ENCODE measurements at places on chromosomes 16 and 17.
A peak's percentile ranks its signal among the peaks of the same experiment; 100 is the strongest.

- DNase-seq = no peak
Measured at GRCh38 chr16:56789360-56789759, 59.4 kb downstream of the NUP93 start.

GRCh38 chr17:82216301-82217119 lies 3.9 kb upstream of the CCDC57 start:
- no peak for DNase-seq

GRCh38 chr16:19344224-19344801 lies 58.8 kb downstream of the CLEC19A start:
- no peak for DNase-seq

GRCh38 chr16:80893686-80894085 lies 89.3 kb upstream of the CDYL2 start:
- no peak for DNase-seq

DNA sequence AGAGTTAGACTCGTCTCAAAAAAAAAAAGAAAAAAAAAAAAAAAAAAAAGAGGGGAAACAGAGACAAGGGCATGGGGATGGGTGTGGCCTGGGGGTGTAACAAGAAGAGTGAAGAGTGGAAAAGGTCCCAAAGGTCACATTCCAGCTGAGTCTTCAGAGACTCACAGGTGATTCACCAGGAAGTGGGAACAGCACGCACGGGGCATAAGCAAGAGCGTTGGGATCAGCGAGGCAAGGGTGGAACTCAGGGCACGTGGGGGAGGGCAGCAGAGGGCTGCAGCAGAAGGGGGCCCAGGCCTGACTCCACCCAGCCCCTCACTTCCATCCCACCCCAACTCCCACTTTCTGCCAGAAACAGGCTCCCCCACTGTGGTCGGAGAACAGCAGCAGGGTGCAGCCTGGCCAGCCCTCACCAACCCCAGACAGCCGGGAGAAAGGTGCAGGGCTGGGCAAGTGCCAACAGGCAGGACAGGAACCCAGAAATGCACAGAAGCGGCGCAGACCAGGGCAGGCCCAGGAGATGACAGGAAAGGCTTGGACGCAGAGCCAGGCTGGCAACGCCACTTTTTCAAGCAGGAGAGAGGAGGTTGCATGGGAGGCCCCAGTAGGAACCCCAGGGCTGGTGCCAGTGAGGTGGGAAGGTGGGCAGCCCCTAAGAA lies 3.3 kb downstream of the MEAK7 start:
- peak; percentile 56 for DNase-seq

DNA sequence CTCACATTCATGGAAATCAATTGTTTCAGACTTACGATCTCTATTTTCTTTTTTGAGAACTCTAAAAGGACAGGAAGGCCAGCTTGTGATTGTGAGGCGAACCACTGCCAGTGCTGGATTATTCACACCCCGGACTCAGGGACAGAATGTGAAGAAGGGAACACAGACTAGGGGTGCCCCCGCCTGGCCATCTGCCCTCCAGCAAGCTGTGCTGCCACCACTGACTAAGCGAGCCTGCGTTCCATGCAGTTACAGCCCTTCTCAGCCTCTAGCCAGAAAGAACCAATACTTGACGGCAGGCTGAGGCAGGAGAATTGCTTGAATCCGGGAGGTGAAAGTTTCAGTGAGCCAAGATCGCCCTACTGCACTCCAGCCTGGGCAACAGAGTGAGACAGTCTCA lies 2.8 kb downstream of the HAGH start:
- DNase-seq = no peak

GRCh38 chr16:52545898-52546266 lies 1.1 kb downstream of the TOX3 start:
- DNase-seq = no peak

GRCh38 chr17:732902-733720 lies 715 bp downstream of the TLCD3A start:
- no peak for DNase-seq

- DNase-seq = no peak
Measured at GRCh38 chr17:45091778-45092425, 30.8 kb downstream of the NMT1 start.

DNA sequence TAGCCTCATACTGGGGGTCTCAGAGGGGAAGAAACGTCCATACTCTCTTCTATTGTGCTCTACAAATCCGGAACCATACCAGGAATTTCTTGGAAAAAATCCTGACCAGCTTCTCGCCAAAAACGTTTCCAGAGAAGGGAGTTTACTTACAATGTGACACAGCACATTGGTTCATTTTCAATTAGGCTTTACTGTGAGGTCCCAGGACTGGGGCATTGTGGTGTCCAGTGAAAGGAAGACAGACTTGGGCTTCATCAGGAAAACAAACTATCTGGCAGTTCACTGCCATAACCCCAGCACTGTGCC lies 14.7 kb downstream of the MPP2 start:
- no peak for DNase-seq

DNA sequence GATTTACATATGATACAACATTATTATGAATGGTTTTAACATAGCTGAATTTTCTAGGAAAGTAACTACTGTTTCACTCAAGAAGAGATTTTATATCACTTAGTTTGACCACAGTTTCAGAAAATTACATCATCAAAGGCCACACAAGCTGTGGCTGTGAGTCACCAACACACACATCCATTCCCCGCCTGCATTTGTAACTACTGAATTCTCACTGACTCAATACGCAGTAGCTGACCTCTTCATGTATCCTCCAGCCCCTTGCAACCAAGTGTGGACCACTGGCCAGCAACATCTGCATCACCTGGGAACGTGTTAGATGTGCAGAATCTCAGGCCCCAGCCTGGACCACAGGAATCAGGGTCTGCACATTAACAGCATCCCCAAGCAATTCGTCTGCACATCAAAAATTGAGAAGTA lies 197.6 kb downstream of the XYLT1 start:
- peak; percentile 47 for DNase-seq

DNA sequence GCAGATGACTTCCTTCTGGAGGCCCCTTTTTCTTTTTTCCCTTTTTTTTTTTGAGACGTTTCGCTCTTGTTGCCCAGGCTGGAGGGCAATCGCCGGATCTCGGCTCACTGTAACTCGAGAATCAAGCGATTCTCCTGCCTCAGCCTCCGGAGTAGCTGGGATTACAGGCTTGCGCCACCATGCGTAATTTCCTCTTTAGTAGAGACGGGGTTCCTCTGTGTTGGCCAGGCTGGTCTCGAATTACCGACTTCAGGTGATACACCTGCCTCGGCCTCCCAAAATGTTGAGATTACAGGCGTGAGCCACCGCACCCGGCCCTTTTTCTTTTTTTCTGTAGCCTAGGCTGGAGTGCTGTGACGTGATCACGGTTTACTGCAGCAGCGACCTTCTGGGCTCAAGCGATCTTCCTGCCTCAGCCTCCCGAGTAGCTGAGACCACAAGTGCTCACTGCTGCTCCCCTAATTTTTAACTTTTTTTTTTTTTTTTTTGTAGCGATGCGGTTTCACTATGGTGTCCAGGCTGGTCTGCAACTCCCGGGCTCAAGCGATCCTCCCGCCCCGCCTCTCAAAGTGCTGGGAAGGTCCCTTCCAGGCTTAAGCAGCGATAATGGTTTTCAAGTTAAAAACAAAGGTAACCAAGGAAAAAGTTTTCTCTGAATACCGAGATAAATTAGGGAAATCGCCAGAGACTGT lies 956 bp upstream of the IST1 start:
- no peak for DNase-seq

DNA sequence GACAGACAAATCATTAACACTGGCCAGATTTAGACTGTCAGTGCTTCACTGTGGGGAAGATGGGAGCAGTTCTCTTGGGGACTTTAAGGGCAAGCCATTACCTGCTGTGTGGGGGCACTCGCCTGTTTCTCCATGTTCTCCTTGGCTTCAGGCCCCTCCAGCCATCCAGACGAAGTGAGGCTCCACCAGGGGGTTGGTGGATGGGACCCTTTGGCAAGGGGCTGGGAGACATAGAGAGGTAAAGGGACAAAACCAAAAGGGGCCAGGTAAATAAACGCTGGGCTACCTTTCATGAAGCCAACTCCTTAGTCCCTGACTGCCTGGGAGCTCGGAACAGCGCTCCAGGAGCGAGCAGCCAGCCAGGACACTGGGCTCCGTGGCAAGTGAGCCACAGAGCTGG lies 14.0 kb downstream of the TBX4 start:
- no peak for DNase-seq

- DNase-seq = no peak
Measured at GRCh38 chr17:29510953-29511352, 55.9 kb downstream of the ABHD15 start.

DNA sequence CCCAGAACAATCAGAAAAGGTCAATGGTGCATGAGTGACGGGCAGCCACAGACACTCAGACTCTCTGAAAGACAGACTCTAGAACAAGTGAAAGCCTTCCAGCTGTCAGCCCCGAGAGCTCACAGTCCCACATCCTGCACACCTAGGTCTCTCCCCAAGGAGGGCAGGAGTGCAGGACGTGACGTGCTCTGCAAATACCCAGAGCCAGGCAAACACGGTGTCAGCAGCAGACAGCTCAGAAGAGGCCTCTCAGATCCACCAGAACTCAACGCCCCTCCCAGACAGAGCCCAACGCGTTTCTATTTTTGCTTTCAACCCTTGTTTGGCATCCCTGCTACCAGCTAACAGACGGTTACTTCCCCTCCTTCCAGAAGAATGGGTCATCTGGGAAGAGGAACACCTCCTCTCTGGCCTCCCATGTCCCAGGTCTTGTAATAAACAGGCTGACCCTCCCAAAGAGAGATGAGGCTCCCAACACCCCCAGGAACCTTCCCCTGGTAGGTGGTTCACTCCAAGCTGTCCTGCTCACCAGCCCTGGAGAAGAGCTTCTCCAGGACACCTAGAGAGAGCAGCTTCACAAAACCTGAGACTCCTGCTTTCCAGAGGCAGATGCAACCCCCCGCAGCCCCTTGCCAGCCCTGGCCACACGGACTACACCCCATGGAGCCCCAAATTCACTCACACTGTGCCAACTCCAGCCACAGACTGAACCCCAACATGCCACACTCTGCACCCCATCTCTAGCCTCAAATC lies 7.6 kb downstream of the PITPNM3 start:
- no peak for DNase-seq

DNA sequence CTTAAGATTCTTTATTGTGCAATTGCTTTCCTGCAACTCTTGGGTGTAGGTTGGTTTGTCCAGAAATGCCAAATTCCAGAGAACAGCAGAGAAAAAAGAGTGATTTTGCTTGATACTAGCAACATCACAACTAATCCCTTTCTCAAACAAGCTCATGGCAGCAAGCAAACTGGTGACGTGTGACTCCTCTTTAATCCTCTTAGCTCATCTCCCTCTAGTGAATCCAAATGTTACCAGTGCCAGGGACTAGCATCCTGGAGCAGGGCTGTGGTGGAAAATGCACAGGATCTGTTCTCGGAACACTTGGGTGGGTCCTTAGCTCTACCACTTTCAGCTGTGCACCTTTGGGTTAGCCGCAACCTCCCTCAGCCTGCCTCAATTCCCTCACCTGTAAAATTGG lies 204.0 kb upstream of the CCL2 start:
- DNase-seq = no peak

GRCh38 chr16:23922406-23922805 lies 86.6 kb downstream of the PRKCB start:
- no peak for DNase-seq

DNA sequence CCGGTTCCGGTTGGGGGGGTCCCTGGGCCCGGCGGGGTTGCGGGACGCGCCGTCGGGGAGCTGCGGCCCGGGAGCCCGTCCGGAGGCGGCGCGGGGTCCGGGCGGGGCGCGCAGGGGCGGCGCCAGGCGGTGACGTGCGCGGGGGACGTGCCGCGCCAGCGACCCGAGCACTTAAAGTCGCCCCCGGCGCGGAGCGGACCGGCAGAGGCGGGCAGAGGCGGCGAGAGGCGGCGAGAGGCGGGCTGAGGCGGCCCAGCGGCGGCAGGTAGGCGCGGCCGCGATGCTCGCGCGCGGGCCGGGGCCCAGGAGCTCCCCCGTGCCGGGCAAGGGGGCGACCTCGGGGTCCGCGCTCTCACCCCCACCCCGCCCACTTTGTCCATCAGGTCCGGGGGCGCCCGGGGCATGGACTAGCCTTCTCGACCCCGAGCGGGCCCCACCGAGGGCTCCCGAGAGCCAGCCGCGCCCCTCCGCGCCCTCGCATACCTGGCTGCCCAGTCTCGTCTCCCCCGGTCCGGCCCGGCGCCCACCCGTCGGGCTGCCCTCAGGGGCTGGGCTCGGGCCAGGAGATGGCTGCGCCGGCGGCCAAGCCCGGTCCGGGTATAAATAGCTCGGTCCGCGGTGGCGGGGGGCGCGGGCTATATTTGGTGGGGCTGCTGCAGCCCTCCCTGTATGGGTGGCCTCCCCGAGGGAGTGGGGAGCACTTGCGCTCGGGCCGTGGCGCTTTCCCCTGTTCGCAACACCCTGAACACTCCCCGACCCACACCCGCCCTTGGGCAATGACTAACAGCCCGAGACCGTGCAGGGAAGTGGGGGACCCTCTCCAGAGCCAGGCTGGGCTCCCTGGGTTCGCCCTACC lies at the start of gene SLC16A3:
Gene SLC16A3, plus strand, starts transcription at position 201 of the 856 bp plus-strand sequence. CDS start 6,967 bp downstream, outside the sequence.
- no peak for DNase-seq

DNA sequence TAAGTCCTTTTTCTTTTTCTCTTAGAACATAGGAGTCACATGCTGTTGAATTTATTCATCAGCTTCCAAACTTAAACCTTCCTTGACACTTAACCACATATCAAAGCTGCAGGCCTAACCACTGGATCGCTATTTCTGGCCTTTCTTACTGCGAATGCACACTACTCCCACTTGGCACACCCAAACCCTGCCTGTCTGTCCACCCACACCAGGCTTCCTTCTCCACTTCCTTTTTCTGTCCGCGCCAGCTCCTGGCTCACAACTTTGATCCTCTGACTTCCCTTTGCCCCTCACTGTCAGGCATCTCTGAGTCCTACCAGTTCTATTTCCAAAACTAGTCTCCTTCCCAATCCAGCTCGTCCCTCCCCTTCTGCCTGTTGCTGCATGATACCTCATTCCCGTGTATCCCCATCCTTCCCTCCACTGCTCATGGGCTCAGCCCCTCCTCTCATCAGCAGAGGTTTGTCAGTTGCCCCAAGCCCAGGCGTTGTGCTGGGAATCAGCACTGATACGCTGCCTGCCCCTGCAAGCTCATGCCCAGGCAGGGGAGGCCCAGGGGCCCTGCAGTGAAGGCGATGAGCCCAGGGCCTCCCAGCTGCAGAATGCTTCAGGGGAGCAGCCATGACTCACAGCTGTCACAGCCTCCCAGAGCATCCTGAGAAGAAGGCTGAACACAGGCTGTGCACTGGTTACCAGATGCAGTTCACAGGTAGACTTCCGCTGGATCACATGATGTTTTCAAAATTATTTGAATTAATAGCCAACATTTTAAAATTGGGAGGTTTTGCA lies 179.8 kb downstream of the KATNIP start:
- no peak for DNase-seq

DNA sequence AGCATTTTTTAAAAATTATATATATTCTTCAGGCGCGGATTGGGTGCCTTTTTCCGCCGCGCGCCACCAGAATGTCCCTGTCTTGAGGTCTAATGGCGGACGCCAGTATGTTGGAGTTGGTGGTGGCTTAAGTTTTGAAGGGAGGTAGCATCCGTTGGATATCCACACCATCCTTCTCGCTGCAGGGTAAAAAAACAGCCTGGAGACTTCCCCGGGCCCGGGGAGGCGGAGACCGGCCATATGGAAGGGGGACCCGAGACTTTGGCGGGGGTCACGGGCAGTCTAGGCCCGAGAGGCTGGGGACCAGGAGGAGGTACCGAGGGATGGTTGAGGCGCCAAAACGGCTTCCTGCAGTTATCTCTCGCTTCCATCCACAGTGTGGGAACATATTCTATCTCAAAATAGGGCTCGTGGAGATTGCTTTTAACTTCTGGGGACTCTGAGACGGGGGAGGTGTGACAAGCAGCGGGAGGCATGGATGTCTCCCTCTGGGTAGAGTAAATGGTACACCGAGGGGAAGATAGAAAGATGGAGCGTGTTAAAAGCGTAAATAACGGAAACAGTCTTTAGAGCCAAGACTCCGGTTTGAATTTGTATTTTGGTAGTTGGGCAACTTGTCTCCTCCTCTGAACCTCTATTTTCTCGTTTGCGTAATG lies at the start of gene SF3B3:
Gene SF3B3, plus strand, starts transcription at position 74 of the 656 bp plus-strand sequence. CDS start 2,841 bp downstream, outside the sequence.
- no peak for DNase-seq
